ENCODE measurements at places on chromosomes 6 and 20.
A peak's percentile ranks its signal among the peaks of the same experiment; 100 is the strongest.

- DNase-seq: no peak
Measured at GRCh38 chr6:148383658-148384368, 41.2 kb downstream of the SASH1 start.

- DNase-seq: no peak
Measured at GRCh38 chr6:134757911-134758361, 192.0 kb downstream of the ALDH8A1 start.

DNA sequence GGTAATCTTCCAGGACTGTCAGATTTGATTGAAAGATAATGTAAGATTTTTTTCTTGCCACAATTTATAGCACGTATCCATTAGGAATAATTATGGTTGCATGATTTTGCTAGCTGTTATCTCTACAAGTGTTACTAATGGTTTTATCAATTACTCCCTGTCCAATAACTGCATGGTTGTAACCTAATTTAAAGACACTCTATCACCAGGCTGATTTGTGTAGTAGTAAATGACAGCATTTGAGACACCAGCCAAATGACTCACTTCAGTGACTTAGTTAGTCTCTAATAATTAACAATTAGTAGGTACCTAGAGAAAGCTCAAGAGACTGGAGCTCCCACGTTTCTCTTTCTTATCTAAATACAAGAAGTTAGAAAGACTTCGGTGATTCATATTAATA lies 453.8 kb upstream of the POU3F2 start:
- no peak for DNase-seq

DNA sequence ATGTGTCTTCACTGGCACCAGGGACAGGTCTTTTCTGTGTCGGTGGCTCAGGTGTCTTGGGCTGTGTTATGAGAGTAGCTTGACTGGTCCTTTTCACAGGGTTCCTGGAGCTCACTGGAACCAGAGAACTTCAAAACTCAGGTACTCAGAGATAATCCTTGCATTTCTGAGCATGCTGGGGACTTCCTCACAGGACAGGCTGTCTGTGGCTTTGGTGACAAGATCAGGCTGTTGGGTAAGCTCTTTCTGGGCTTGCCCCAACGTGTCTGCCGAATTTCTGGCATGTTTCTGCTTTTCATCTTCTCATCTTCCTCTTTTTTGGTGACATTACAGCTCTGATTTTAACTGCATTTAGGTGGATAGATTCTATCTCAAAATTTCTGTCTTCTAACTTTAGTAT lies 270.0 kb downstream of the CDH26 start:
- no peak for DNase-seq

GRCh38 chr20:35311409-35311808 lies 19.2 kb upstream of the FAM83C start:
- DNase-seq: peak; percentile 65
